ENCODE measurements at places on chromosomes 7 and 10.

GRCh38 chr10:8242295-8242872, 187.9 kb downstream of the GATA3 start:
- DNase-seq: no peak

- DNase-seq: no peak
These were observed 29.1 kb downstream of the FAS start for GRCh38 chr10:89019569-89020327.

GRCh38 chr7:23811540-23811939, 101.5 kb downstream of the STK31 start:
- no peak for DNase-seq

DNA sequence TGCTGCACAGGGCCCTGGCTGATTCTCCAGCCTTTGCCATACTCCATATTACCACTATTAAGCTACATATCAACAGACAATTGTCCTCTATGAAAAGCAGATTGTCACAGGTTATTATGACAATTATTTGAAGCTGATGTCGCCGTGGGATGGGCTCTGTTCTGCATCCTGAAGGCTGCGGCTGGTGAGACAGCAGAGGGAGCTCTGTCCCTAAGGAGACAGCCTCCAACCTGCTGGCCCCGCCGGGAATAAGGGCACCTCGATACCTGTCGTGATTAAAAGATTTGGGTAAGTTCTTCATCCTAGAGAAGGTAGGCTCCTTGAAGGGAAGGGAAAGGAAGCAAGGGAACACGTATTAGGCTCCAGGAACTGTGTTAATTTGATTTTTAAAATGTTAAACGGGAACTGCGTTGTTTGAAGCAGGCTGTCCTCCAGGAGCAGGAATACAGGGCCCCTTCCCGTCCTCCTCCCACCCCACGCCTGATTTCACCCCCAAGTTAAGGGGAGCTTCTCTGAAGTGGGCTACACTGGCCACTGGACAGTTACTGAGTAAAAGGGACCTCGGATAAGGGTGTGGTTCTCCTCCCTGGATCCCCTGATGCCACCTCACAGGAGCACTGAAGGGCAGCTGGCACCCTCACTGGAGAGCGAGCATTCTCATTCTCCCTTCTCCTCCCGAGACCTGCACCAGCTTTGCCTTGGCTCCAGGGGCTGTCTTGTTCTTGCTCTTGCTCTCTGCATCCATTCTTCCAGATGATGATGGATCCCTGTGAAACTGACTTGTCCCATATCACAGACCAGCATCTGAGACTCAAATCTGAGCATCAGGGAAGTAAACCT, 11.8 kb upstream of the TIAL1 start:
- no peak for DNase-seq

- DNase-seq: no peak
These were observed 51.5 kb downstream of the DOCK4 start for GRCh38 chr7:112154690-112155089.

GRCh38 chr7:768881-769504, 41.9 kb upstream of the PRKAR1B start:
- no peak for DNase-seq

GRCh38 chr7:128872394-128872824, 9.8 kb downstream of the ATP6V1F start:
- no peak for DNase-seq

- DNase-seq: no peak
These were observed 570.2 kb downstream of the PTPRN2 start for GRCh38 chr7:158017111-158018097.

DNA sequence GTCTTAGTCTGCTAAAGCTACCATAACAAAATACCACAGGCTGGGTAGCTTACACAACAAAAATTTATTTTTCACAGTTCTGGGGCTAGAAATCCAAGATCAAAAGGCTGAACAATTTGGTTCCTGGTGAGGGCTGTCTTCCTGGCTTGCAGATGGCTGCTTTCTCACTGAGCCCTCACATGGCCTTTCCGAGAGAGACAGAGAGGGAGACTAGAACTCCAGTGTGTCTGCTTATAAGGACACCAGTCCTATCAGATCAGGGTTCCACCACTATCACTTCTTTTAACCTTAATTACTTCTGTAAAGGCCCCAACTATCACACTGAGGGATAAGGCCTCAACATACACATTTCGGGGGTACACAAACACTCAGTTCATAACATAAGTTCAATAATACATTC, 527.4 kb upstream of the VSTM2A start:
- DNase-seq: no peak

DNA sequence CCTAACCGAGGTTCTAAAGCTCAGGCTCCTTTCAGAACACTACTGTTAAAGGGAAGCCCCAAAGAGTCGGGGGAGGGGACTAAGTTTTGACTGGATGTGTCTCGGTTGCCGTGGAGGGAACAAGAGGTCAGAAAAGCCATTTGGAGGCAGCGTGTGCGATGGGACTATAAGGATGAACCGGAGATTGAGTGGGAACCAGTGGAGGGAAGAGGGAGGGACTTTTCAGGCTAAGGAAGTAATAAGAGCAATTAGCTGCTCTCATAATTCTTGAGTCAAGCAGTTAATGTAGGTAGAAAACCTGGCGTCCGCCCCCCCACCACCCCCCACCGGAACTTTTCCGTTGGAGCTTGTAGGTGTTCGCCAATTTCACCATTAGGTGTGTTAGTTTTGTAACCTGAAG, 491 bp upstream of the AKAP9 start:
- DNase-seq: no peak

GRCh38 chr10:82668221-82668895, 793.4 kb downstream of the NRG3 start:
- DNase-seq: no peak

- DNase-seq: no peak
These were observed 15.2 kb upstream of the UBE2D1 start for GRCh38 chr10:58319599-58319998.

DNA sequence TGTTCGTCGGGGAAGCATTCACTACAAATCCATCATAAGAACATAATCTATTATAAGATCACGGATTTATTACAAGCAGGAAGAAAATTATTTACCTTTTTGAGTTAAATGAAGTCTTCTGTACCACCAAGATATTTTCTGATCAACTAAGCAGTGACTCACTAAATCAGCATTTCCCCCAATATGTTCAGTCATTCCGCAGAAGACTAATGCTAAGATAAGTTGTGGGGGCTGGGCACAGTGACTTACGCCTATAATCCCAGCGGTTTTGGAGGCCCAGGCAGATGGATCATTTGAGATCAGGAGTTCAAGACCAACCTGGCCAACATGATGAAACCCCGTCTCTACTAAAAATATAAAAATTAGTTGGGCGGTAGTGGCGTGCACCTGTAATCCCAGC, 144.2 kb upstream of the EGR2 start:
- no peak for DNase-seq

DNA sequence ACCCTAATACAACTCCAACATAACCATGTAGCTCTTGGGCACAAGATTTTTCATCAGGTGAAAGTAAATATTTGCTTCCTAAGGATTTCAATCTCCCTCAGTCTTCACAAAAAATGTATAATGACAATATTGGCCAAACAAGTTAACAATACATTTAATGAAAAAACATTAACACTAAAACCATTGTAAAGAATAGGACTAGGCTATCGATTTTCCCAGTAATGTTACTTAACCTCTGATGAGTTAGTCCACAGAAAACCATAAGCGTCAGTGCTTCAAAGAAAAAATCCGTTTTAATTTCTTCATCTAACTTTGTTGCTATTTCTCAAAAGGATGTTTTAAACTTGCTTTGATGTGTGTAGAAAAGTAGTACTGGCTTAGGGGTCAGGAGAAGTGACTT, 1.2 kb downstream of the ZNF33B start:
- DNase-seq: no peak

- DNase-seq: no peak
These were observed 89.3 kb downstream of the MRPL32 start for GRCh38 chr7:43021431-43021830.

DNA sequence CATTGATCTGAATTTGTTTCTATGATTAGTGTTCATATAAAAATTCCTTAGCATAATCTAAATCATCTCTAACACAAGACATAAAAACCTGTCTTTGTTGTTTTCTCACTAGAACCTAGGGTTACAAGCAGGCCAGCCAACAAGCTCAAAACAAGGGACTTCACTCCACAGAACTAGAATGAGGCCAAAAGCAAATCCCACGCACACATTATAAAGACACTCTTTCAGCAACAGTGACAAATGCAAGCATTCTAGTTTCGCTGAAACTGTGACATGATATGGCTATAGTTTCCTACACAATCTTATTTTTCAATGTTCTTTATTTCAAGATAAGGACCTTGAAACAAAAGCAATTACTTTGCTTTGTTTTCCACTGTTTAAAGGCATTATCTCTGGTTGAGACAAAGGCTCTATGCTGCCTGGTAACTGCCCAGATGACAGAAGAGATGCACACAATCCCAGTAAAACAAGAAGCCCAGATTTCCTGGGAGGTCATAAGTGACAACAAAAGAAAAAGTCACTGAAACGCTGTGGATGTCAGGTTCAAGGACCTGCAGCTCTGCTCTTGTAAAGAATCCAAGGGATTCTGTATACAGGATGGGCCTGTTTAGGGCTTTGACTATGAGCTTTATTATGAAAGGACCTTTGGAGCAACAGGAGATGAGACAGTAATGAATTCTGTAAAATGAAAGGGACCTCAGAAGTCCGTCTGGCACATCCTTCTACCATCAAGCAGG, 105.3 kb downstream of the SORCS1 start:
- no peak for DNase-seq

- DNase-seq: no peak
These were observed 9.2 kb downstream of the BNIP3 start for GRCh38 chr10:131972474-131973071.

- DNase-seq: no peak
These were observed 27.8 kb upstream of the ZNF273 start for GRCh38 chr7:64875258-64875657.

GRCh38 chr10:8060010-8060703, 5.7 kb downstream of the GATA3 start:
- no peak for DNase-seq

GRCh38 chr10:5762531-5762930, 50.7 kb downstream of the GDI2 start:
- DNase-seq: no peak
